ENCODE measurements at places on chromosomes 2 and 18.

GRCh38 chr18:73980289-73980979 lies 167.2 kb downstream of the FBXO15 start:
- no peak for DNase-seq

DNA sequence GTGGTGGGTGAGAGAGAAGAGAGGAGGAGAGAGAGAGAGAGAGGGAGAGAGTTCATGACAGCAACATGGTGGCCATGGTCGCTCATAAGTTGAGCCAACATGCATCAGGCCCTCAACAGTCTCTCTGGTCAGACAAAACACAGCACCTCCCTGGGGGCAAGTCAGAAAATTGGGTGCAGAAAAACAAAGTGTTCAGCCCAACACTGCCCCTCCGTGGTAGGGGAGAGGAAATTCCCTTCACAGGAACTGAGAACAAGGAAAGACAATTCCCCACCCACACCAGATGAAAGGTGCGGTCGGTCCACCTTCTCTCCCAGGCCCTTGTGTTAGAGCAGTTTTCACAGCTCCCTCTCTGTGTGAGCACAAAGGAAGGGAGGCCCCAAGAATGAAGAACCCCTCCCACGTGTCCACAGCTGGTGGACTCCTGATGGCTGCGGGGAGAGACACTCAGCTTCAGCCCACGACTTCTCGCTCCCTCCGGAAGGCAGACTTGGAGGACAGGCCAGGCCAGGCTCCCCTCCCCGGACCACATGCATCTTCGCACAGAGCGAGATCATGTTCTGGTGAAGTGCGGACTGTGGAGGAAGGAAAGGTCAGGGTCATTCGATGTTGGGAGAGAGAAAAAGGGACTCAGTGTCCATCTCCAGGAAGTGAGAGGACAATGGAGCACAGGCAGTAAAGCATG lies 181.7 kb downstream of the ANAPC1 start:
- DNase-seq: peak; percentile 45

DNA sequence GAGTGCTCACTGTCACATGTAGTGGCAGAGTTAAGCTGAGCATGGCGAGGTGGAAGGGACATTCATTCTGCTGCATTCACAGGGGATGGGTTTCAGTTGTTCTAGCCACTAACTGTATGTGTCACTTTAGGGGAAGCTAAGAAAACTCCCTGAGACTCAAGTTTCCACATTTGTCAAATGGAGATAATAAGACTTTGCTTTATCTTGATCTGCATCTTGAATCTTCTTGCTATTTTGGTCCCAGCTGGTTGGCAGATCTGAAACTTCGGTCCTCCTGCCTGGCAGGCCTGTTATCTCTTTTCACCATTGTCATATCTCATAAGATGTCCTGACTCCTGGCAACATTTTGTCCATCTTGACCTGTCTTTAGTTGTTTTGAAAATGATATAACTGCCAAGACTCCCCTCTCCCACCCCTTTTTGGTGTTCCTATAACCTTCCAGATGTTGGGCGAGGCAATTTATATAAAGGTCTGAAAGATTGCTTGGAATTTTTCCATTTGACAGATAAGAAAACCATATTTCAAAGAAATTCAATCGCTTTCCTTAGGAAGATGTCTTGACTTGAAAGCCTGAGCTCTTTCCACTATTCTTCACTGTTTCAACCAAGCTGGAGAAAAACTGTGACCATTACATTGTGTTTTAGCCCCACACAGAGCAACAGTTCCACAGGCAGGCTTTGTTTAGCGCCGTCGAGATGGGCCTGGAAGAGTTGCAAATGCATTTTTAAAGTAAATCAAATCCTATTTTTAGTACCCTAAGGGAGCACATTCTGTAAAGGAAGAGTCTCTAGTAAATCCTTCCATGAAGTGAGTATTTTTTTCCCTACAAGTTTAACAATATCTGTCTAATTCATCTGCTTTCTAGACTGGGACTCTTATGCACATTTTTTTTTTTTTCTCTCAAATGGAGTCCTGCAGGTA lies 33.4 kb downstream of the MYCN start:
- DNase-seq: no peak

DNA sequence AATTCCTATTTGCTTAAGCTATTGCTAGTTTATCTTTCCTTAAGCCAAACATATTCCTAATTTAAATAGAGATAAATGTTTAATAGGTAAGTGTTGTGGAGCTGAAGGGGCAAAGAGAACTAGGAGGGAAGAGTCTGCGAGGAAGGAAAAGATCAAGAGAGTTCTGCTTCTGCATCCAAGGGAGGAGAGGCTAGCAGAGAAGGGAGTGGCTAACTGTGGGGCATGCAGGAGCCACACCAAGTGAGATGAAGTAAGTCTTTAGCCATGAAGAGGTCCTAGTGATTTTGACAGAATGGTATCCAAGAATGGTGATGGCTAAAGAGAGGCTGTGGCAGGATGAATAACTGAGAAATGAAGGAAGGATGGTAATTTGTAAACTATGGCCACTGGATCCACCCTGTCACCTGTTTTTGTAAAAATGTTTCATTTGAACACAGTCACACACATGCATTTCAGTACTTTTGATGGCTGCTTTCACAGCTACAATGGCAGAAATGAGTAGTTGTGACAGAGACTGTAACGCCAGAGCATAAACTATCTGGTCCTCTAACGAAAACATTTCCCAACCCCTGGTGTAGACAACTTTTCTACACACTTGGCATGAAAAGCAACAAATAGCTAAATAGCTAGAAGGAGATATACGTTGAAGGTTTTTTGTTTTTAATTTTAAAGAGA lies 15.6 kb downstream of the TPGS2 start:
- no peak for DNase-seq

DNA sequence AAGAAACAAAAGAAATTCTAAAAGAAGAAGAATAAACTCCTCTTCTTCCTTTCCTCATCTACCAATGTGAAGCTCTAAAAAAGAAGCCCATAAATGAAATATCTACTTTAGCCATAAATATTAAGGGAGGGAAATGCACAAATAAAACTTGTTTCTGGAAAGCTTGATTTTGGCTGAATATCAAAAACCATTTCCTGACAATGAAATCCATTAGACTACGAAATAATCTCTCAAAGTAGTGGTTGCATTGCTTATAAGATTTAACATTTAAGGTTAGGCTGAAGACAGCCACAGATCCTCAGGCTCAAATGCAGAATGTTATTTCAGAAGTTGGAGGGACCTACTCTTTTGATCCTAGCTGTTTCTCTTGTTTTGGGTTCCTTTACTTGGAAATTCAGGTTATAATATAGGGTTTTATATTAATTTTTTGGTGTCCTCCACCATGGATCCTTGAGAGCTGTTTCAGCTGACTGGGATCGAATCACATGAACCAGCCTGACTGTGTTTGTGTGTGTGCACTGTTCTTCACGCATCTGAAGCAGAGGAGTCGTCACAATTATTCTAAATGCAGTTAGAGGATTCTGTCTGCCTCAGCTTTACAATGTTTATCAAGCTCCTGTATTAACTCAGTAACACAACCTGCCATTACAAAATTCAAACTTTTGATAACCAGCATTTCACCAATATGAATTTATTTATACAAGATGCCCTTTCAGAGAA lies 474.8 kb downstream of the ARHGAP15 start:
- no peak for DNase-seq

DNA sequence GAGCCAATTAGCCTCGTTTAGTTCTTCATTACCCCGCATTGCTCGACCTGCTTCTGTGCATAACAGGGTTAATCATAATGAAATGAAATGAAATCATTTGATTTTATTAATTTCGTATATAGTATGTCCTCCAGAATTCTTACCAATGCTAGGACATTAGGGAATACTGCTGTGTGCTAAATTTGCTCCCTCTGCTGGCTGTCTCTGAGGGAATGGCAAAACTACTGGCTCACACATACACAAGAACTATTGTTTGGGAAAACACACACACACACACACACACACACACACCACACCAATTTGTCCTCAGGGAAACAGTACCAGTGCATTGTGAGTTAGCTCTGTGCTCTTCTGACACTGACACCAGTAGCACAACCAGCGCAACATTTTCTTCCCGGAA lies 273.3 kb upstream of the TCF4 start:
- no peak for DNase-seq

DNA sequence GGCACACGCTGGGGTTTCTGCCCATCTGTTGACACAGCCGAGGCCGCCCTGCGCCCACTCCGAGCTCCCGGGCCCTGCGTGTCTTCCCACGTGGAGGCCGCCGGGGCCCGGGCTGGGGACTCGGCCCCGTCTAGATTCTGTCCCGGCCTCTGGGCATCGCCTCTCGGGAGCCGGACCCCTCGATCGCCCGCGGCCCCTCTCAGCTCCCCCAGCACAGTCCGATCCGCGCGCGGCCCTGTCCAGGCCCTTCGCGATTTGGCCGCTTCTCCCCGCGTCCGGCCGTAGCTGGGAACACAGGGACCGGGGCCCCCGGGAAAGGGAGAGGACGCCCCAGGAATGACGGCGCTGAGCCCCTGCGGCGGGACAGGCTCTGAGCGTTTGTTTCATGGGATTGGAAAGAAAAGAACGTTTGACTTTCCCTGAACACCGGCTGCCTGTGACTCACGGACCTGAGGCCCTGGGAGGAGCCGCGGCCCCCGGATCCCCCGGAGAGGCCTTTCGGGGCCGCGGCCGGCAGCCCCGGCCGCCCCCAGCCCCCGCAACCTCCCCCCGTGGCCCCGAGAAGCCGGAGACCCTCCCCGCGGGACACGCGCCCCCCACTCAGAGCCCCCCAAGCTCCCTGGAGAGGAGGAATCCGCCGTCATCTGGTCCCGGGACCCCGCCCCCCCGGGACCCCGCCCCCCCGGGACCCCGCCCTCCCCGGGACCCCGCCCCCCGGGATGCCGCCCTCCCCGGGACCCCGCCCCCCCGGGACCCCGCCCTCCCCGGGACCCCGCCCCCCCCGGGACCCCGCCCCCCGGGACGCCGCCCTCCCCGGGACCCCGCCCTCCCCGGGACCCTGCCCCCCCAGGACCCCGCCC lies 62.7 kb upstream of the CTDP1 start:
- DNase-seq: peak; percentile 36

DNA sequence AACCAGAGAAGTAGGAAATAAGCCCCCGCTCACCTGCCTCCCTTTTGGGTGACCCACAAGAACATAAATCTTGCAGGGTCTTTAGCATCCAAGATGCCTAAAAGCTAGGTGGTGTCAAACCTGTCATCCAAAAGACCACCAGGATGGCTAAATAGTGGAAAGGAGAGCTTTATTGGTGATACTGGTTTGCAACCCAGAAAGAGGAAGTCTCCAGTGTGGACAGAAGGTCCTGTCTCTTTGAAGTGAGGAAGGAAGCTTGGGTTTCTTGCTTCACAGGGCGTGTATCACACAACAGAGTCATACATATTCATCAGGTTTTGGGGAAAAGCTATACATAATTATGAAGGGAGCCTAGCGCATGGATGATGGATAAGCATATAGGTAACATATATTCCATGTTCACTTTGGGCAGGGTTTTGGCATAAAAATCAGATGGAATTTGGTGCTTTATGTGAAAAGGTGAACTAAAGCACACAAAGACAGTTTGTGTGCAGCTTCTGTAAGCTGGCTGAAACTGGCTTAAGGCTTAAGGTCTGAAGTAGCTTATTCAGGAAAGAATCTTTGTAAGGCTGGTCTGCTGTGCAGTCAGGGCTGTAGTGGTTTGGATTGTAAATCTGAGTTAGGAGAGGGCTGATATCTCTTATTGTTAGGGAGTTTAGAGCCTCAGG lies 102.2 kb upstream of the MSH2 start:
- no peak for DNase-seq

GRCh38 chr18:77635858-77636257 lies 386.2 kb downstream of the GALR1 start:
- no peak for DNase-seq

- no peak for DNase-seq
Measured at GRCh38 chr2:218566296-218566695, 1.9 kb downstream of the USP37 start.

DNA sequence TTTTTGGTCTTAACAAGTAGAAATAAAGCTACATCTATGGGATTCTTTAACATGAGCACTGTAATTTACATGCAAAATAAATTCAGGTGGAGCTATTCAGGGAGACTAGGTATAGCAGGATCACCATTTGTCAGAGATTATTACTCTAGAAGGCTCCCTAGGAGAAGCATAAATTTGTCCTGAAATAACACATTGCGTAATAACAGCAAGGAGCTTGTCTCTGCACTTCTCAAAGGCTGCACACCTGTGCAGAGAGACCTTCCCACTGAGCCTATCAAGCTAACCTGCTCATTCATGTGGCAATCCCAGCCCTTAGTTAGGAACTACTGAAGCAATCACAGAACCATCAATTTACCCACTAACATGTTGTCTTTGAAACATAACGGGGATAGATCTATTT lies 437.4 kb upstream of the MC4R start:
- DNase-seq: no peak

GRCh38 chr2:98308532-98308931 lies 37.7 kb upstream of the CNGA3 start:
- no peak for DNase-seq

DNA sequence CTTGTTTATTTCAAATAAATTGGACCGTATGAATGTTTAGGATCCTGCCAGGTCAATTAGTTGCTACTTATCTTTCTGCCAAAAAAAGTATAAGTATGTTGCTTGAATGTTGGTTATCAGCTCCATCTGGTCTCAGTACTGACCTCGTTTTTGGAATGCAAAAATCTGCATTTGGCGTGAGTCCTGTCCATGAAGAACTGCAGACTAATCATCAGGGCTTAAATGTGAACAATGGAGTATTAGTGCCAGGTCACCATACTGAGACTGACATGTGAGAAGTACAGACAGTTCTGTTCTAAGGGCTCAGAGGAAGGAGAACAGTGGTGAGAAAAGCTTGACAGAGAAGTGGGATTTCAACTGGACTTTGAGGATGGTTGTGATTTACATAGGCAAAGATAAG lies 393.1 kb upstream of the SLC14A2 start:
- DNase-seq: no peak

- no peak for DNase-seq
Measured at GRCh38 chr2:238235856-238236255, 4.0 kb downstream of the HES6 start.

- DNase-seq: no peak
Measured at GRCh38 chr2:138565230-138565598, 63.6 kb downstream of the SPOPL start.

- no peak for DNase-seq
Measured at GRCh38 chr2:105090091-105090490, 52.2 kb downstream of the MRPS9 start.

DNA sequence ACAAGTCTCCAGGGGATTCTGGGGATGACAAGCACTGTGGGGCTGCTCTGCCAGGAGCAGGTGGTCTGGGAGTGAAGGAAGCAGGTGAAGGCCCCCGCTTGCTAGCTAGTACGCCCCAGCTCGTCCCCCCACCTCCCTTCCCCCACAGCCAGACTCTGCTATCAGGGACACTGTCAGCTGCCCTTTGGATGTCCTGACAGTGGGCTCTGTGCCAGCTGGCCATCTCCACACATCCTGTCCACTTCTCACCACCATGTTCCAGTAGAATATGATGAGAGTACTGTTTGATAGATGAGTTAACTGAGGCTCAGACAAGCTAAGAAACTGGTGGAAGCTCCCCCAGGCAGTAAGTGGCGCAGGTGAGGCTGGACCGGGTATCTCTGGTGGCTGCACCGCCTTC lies 276.2 kb downstream of the CELF4 start:
- no peak for DNase-seq

DNA sequence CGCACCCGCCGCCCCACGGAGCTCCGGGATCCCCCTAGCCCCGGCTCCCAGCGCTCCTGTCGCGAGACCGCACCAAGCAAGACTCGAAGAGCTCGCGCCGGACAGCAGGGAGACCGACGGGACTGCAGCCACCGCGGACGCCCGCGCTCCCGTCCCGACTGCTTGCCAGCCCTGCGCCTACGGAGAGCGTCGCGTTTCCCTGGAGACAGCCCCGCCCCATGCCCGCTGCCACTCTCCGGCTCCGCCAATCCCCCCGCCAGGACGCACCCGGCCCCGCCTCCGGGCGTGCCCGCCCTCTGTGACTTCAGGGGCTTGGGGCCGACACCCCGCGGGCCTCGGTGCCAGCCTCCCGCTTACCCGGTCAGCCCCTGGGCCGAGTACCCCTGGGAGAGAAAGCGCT lies at the start of gene ANKMY1:
Gene ANKMY1, minus strand, starts transcription at position 181 of the 400 bp plus-strand sequence. CDS start 653 bp downstream, outside the sequence.
- DNase-seq: peak; percentile 67

Data from right lobe of liver (tissue), 6 donors.